ENCODE measurements at places on chromosomes 6 and 20.

DNA sequence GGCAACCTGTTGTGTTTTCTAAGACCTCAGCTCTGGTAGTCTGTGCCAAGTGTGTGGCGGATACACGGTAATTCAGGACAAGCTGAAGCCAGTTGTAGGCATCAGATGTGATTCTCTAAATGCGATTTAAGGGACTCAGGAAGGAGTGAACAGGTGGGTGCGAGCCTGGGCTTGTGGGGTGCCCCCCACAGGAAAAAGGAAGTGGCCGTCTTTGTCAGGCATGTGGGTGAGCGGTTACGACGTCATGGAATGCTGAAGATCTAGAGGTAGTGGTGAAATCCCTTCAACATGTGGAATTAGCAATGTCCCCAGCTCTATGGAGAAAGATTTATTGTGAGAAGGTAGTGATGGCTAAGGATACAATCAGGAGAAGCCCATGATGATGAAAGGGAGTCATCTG lies 95.1 kb upstream of the EXOC2 start:
- no peak for DNase-seq

DNA sequence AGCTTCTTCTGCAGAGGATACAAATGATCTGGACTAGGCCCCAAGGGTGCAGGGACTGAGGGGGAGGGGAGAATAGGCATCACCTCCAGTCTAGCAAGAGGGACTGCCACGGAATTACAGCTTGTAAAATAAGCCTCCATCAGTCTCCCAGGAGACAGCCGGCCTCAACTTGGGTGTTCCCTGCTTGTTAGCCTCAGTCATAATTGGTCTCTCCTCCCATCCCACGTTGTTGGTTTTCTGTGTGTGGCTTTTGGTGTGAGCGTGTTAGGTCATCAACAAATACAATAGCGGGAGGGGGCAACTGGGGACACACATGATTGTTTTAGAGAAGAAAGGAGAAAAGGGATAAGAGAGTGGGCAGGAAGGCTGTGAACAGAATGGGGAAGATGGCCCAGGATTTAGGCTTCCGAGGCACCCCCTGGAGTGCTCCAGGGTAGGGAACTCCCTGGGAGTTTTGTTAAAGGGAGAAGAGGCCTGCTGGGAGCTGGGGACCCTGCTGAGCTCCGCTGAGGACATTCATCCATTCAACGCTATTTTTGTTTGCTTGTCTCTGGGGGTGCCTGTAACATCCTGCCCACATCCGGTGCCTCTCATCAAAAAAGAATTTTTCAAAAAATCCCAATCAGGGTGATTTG lies 9.2 kb downstream of the FOXA2 start:
- DNase-seq, result no peak

GRCh38 chr6:166244353-166245045 lies 63.7 kb downstream of the PRR18 start:
- no peak for DNase-seq

DNA sequence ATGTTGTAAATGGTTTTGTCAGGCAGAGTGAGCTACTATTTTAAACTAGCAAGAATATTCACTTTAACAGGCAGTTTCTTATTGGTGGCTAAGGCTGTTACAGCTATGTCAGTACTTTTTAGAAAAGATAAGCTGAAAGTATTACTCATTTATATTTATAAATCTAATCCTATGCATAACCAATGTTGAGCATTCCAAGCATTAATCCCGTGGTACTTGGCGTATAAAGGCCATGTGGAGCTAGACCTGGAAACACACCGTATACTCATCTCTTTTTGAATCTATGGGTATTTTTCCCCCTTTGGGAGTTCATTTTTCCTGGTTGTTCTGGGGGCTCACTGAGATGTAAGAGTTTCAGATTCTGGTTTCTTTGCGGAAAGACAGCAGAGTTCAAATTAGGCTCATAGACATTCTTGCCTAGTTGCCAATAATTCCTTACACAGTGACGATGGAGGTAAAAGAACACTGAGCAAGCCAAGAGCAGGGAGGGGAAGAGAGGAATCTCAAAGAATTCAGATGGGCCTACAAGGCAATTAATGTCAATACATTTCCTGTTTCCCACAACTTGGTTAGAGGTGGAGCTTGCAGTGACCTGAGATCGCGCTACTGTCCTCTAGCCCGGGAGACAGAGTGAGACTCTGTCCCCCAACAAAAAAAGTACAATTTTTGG lies 211.5 kb downstream of the SOX4 start:
- DNase-seq, result no peak

DNA sequence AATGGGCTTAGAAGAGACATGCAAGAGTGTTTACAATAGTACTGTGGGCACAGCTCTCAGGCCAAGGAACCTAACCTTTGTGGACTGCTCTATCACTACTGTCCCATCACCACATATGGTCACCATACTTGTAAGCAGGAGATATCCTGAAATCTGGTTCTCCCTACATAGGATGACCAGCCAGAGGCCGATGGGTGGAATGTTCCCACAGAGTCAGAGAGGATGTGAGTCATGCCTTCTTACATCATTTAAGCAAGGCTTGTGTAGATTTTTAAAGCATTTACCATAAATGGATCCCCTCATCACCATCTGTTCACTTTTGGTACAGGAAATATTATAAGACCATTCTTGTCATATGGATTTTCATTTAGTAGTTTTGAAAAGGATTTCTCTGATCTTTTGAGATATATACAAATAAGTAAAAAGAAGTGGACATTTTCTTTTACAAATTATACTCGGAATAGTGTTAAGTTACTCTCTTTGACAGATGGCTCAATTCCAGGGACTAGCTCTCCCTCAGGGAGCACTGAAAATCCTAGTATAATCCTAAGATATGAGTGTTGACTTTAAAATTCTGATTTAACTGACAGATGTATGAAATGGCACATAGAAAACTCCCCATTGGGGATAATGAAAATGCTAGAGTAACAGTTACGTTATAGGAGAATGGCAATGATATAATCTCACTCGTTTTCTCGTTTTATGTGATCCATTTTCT lies 6.6 kb downstream of the HTR1B start:
- peak; percentile 11 for DNase-seq

GRCh38 chr6:69907981-69908498 lies 41.7 kb downstream of the COL19A1 start:
- no peak for DNase-seq

GRCh38 chr6:6829872-6830685 lies 241.6 kb downstream of the LY86 start:
- no peak for DNase-seq

DNA sequence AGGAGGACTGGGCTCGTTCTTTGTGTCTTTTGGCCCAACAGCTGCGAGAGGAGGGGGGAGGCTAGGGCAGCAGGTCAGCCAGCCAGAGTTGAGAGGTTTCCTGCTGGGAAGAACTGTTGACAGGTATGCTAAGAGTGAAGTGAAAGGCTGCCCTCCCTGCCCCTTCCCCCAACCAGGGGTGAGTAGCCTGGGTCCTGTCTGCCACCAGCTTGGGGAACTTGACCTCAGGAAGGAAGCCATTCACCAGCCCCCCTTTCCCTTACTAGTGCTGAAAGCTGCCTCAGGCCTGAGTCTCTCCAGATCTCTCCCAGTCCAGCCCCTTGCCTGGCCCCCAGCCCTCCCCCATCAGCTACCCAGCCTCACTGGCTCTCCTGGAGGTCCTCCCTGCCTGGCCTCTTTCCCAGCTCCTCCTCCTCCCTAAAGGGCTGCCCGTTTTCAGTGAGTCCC lies 20.7 kb upstream of the ZNF76 start:
- DNase-seq, result no peak

GRCh38 chr6:163419413-163420288 lies 5.1 kb downstream of the QKI start:
- DNase-seq, result peak; percentile 67

DNA sequence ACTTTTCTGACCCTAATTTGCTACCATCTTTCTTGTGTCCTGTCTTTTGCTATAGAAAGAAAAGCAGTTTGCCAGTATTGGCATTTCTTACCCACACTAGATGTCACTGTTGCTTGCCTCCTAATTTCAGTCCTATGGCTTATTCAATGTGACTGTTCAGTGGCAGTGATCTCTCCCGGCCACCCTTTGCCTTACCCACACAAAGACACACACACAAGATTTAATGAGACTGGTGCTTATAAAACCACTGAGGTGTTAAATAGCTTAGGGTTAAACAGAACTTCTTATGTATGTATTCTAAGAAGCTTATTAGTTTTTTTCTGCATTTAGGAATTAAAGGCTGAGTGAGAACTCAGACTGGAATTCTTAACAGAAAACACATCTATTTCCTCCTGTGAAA lies 233.6 kb upstream of the ASCC3 start:
- DNase-seq, result no peak

DNA sequence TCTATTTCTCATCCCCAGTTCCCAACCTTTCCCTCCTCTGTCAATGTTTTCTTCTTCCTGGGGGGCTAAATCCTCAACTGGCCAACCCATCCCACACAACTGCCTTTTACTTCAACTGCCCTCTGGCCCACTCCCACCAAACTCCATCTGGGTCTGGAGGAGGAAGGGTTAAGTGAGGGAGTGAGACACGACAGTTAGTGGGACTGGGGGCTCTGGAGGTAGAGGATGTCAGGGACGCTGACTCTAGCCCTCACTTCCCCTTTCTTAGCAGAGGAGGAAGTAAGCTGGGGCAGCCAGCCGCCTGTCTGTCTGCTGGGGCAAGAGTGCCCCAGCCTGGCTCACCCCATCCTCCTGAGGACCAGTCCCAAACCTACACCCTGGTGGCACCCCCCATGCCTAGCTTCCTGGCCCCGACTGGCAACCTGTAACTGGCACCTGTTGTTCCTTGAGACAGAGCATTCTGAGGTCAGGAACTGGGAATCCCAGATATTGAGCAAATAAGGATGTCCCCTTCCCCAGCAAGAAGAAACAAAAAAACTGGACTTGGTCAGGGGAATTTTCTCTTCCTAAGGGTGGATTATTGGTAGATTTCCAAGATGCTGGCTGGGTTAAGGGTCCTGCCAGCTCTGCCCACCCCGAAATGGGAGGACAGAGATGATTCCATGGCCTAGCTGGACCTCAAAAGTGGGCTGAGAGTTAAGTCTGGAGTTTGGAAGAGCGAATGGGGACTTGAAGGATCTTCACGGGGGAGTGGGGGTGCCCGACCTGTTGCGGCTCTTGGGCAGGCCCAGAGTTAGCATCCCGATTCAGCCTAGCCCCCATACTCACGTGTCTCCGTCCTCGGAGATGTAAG lies 971 bp downstream of the NFKBIE start:
- peak; percentile 86 for DNase-seq

DNA sequence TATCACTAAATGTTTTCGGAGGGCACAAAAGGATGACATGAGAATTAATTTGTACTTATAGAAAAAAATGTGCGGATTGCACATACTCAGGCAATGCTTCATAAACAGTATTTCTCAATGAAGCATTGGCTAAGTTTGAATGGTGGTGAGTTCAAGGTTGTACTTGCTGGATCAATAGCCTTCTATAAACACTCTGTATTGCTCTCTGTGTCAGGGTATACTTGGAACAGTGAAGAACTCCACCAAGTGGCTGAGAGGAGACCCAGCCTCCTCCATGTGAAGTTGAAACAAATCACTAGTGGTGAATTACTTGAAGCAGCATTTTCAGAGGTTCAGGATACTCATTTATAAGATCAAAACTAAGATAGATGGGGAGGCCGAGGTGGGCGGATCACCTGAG lies 360.6 kb downstream of the RIMS1 start:
- DNase-seq, result no peak

DNA sequence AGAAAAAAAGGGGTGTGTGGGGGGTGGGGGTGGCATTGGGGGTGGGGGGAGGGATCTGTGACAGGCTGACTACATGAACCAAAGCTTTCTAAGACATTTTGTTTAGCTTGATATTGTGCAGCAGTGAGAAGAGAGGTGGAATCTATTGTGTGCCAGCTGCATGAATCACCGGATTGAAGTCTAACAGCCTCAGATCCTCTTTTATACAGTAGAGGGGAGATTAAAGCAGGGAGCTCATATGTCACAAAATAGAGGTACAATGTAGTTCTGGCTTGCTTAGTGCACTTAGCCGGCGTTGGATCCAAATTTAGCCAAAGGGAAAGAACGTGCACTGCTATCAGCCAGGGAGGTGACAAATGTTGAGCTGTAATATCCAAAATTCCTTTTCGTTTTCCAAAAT lies 404.2 kb upstream of the CITED2 start:
- DNase-seq, result no peak

DNA sequence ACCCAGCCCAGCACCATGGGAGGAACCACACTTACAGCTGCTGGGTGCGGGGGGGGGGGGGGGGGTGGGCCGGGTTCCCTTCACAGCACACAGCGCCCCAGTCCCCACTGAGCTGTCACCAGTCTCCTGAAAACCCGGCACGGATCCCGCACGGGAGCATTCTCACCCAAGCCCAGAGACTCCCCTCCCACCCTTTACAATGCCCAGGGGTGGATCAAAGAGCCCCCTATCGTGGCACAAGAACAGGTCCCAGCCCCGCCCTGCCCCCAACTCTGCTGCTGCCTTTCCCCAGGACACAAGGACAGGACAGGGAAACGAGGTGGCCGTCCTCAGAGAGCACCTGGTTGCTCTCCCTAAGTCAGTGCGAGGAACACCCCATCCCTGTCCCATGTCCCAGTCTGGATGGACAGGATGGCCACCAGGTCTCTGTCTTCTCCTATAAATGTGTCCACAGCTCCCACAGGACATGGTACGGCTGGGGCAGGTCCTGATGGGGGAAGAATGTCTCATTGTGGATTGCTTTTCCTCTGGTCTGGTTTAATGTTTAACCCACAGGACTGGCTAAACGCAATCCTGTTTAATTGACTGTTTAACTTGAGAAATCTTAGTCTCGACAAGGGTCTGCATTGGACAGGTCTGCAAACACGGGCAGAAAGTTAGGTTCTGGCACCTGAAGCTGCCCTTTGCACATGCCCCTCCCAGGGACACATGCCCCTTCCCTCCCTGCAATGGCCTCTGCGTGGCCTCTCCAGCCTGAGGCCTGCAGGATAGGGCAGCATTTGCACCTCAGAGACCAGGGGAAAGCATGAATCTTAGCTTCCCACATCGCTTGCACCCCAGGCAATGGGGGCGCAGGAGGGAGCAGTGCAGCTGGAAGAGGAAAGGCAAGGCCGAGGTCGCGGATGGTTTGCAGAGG lies 45.3 kb downstream of the DACT2 start:
- DNase-seq, result no peak

DNA sequence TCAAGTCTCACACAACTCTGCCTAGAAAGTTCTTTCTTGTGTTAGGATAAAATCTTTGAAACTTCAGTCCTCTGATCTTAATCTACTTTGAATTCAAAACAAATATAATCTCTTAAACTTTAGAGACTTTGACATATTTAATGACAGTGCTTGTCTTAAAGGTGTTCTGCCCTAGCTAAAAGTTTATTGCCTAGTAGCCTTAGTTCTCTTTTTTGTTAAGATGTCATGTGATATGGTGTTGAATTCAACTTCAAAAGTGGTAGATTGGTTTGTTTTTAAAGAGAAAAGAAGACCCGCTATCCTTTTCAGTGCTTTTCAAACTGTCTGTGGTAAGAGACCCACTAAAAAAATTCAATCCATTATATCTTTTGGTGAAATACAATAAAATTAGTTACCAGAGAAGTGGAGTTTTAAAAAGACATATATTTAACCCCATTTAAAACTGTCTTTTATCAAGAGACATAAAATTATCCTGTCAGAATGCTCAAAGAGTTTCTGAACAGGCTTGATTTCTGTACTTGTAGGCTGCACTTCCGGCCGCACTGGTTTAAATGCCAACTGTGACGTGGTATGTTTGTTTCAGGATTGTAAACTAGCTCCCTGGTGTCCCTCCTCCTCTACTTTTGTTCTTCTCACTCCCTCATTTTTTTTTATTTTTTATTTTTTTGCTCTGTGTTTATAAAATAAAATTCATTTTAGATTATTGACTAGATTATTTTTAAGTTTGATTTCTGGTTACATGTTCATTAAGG lies 76.5 kb downstream of the QKI start:
- DNase-seq, result no peak
